ENCODE measurements at places on chromosomes 7 and 10.

DNA sequence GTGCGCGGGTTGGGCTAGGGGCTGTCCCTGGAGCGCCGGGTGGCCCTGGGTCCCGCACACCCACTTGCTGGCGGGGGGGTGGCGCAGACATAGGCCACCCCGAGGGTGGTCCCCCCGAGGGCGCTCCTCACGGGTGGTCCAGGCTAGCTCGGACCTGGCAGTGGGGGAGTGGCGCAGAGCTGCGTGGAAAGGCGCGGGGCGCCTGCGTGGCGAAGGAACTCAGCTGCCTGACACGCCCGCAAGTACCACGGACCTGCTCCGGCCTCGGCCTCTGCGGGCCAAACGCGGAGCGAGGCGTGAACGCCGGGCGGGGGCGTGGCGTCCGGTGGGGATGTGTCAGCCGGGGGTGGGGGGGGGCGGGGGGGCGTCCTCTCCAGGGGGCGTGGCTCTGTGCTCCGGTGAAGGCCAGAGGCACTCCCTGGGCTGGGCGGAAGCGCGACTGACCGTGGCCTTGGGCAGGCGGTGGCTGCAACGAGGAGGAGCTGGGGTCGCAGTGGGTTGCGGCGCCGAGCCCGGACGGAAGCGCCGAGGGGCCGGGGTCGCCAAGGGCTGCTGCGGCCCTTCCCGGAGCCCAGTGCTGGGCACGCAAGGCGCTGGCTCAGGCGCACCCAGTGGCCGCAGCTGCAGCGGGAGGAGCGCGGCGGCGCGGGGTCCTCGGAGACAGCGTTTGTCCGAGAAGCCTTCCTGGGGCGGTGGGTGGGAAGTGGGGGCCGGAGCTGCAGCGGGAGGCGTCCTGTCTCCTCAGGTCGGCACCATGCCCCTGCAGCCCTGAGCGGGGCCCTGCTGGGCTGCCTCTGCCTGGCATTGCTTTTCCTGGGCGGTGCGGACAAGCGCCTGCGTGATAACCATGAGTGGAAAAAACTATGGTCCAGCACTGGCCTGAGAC is 58.9 kb upstream of the NUPR2 start:
- no peak for DNase-seq

DNA sequence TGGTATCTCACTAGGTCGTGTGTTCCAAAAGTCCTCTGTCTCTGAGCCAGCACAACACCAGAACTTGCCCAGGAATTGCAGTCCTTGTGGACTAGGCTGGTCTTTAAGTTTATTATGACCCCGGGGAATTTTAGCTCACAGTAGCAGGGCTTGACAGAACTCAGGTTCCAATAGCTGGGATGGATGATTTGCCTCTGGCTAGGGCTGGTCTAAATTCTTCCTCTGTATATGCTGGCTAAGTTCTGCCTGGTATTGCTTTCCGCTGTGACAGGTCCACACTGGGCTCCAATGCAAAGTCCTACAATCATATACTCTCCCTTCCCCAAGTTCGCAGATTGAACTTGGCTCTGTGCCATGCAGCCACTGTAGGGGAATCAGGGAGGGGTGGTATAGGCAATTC is 52.5 kb downstream of the FAS start:
- no peak for DNase-seq

- DNase-seq: no peak
Measured at GRCh38 chr7:66055321-66055956, 20.2 kb upstream of the ASL start.

- DNase-seq: no peak
Measured at GRCh38 chr10:32095116-32095733, 39.0 kb upstream of the KIF5B start.

DNA sequence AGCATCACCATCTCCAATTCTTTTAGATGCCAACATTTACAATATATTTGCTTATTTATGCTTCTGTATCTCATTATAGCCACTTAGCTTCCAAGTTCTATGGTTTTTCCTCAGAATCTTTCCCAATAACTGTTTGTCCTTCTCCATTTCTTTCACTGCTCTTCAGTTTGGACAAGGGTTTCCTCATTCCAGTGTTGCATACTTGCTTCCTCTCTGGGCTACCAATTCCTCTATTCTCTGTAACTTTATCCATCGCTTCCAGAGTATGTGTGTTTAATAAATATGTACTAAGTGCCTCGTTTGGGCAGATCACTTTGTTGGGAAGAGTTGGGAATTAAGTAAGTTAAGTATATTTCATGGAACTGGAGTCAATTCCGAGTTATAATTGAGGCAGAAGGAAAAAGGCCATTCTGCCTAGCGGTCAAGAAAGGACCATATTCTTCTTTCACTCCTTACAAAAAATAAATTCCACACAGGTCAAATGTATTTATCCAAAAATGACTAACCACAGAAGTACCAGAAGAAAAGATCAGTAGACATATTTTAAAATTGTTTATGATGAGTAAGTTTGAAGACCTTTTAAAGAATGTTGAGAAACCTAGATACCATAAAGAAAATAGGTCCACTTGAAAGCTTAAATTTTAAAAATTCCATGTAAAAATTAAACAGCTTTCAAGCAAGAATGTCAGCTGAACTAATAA is 10.8 kb downstream of the STAMBPL1 start:
- DNase-seq: peak; percentile 30

- no peak for DNase-seq
Measured at GRCh38 chr7:135286876-135287275, 53.2 kb downstream of the STRA8 start.

- DNase-seq: no peak
Measured at GRCh38 chr10:91210435-91210834, 10.0 kb upstream of the PCGF5 start.

GRCh38 chr10:133087045-133087678 is 562 bp upstream of the ADGRA1 start:
- DNase-seq: no peak

- DNase-seq: peak; percentile 51
Measured at GRCh38 chr10:84406561-84406960, 78.2 kb downstream of the CCSER2 start.

DNA sequence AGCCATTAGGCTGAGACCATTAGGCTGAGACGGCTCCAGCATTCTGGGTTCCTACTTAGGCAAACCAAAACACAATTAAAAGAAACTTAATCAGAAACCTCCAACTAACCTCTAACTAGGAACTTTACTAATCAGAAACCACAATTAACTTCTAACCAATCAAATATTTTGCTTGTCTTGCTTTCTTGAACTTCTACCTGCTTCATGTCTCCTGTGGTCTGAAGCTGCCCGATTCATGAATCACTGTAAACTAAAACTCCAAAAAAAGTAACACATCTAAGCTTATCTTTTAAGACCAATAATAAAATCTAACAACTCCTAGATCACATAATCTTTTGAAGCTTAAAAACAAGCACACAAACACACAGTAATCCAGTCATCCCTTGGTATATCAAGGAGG is 76.1 kb downstream of the PDSS1 start:
- no peak for DNase-seq

DNA sequence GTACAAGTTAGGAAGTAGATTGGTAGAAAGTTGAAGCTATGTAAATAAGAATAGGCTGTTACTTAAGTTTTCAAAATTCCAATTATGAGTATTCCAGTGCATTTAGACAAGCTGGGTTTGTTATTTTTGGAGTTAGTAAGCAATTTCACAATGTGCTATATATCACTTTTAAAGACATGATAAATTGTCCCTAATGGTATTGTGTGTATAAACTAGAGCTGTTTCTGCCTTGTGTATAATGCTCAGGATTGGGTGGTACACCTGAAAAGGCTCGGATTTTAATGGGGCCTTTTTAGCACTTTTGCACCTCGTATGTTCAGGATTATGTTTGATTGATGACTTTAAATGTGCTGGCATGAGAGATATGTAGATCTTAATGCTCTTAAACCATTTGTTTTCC is 175.8 kb downstream of the VTI1A start:
- DNase-seq: no peak
